ENCODE measurements at places on chromosomes 2 and 18. TPM values are rescaled to one million over a fixed set of nuclear protein-coding genes. Genes with fewer than 3 reads are reported as not detected.

Gene ORC2
- 27.3 TPM for total RNA-seq

Gene HOXD13
- not detected for total RNA-seq

Gene HJURP
- total RNA-seq = 1.3 TPM

Gene CCDC150
- 1.2 TPM for total RNA-seq

DNA sequence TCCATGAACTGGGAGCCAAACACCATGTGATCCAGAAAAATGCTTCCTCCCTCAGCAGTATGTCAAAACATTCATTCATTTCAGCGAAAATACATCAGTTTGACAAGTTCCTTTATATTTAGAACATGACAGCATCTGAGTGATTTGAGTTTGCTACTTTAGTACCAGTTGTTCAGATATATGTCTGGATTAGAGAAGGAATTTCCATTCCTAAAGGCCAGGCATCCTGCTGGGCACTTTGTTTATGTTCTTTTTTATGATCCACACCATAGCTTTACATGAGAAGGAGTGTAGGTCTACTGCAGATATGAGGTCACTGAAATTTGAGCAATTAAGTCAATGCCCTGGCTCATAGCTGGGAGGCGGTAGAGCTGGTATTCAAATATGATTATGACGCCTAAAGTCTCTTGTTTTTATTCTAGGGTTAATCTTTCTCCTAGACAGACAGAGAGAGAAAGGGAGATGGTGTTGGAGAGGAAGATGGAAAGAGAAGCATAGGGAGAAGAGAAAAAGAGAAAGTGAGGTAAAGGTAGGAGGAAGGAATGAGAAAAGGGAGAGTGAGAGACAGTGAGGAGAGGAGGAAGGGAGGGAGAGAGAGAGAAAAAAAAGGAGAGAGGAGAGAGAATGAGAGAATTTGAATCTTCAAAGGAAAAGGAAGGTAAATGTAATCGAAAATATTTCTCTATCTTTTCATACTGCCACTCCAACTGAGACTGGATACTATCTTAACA lies 839.5 kb upstream of the FANCL start:
- no peak for DNase-seq

Gene SERPINB11
- total RNA-seq = not detected

DNA sequence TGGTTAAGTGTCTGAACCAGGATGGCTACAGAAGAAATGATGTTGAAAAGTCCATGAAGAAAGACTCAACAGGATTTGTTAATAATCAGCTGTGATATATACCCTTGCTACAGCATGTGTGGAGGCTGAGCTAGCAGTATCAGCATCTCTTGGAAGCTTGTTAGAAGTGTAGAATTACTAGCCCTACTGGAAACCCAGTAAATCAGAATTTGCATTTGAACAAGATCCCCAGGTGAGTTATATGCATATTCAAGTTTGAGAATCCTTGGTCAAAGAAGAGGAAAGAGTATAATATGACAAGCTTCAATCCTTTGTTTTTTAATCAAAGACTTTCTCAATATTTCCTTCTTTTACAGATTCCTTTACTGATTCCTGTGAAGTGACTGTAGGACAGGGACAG lies 109.0 kb upstream of the KCNJ3 start:
- no peak for DNase-seq

Gene B3GNT7
- total RNA-seq = 20.4 TPM

DNA sequence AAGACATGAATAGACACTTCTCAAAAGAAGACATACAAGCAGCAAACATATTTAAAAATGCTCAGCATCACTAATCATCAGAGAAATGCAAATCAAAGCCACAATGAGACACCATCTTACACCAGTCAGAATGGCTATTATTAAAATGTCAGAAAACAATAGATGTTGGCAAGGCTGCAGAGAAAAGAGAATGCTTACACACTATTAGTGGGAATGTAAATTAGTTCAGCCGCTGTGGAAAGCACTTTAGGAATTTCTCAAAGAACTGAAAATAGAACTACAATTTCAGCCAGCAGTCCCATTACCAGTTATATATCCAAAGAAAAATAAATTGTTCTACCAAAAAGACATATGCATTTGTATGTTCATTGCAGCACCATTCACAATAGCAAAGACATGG lies 61.7 kb downstream of the STRADB start:
- no peak for DNase-seq

DNA sequence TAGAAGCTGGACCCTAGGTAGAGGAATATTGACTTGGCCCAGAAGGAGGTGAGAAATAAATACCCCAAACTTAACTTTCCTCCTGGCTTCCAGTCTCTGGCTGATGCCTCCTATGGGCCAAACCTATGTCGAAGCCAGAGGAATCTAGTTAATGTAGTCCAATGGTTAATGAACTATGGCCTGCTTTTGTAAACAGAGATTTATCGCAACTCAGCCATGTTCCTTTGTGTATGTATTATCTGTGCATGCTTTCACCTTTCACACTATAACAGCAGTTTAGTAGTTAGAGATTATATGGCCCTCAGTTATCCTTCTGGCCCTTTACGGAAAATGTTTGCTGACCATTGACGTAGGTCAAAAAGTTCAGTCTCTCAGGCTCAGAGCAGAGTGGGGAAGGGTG lies 67.3 kb upstream of the BARD1 start:
- DNase-seq = no peak

- DNase-seq = no peak
Measured at GRCh38 chr2:179263015-179263414, 1.6 kb downstream of the SESTD1 start.

Gene CYP27A1
- 6.9 TPM for total RNA-seq

DNA sequence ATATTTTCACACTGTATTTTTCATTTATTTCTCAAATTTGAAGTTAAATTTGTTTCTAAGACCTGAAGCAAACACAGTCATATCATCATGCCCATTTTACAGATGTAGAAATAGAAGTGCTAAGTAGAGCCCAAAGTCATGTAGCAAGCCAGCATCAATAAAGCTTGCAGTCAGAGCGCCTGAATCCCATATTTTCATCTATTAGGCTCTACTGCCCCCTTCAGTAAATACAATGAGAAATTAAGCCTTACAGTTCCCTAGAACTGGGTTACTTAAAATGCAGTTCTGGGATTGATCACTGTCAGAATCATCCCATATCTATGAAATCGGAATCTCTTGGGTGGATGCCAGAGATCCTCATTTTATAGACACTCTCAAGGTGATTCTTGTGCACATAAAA lies 419.9 kb downstream of the TGIF1 start:
- no peak for DNase-seq

DNA sequence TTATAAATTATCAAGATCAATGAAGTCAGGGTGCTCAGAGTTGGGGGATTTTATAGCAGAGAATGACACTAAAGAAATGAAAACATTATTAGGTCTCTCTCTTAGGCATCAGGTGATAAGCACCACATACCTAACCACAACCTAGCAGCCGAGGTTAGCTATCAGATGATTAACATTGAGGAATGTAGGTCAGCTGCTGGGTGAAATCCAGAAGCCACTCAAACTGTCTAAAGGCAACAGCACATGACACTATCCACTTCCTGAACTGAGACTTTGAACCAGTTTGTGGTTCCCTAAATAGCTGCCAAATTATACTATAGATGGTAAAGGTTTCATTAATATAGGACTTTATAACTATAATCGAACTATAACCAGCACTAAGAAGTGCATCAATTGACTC lies 4.7 kb downstream of the EPG5 start:
- no peak for DNase-seq

DNA sequence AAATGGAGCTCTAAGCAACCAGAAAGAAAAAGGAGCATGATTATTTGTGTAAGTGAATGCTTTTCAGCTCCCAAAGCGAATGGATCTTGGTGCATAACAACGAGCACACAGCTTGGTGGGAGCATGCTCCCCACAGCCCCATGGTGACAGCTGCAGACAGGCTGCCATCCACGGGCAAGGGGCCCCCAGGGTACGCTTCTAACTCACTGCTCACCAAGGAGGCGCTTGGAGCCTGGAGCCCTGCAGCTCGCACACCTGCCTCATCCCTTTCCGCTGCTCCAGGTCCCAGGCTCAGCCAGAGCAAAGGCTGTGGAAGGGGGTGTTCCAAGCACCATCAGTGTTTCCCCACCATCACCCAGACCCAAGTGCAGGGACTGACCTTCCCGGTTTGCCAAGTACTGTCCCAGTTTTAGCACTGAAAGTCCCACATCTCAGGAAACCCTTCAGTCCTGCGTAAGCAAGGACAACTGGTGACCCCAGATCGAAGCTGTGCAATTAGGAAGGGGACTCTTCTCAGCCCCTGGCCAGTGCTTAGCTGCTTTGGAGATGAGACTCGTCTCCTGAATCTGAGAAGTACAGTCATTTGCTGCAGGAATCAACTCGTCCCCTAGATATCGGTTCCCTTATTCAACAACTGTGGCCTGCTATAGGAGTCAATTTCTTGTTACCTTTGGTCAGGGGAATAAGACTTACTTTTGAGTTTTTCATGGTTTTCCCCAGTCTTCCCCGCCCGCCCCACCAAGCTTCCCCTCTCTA lies 50.0 kb upstream of the ATG16L1 start:
- no peak for DNase-seq

- peak; percentile 81 for DNase-seq
Measured at GRCh38 chr18:48488388-48488850, 50.4 kb upstream of the CTIF start.

DNA sequence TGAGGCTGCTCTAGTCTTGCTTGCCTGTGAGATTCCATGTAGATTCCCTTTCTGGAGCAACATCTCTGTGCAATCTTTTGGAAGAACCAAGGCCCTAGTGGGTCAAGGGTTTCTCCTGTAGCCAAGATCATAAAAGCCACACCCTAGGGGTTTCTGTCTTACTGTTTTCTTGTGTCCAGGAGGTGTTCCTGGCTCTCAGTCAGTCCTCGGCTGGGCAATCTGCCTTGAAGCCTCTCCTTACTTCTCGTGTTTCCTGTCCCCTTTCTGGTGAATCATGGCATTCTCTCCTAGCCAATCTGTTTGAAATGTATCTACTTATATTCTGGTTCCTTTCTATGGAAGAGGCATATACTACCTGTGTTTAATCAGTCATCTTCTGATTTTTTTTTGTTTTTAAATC lies 484.8 kb upstream of the UBE2E3 start:
- DNase-seq = no peak

Gene DYTN
- total RNA-seq = not detected

Gene KLHL29
- 1.5 TPM for total RNA-seq

- DNase-seq = no peak
Measured at GRCh38 chr18:3044931-3045698, 32.2 kb upstream of the LPIN2 start.

DNA sequence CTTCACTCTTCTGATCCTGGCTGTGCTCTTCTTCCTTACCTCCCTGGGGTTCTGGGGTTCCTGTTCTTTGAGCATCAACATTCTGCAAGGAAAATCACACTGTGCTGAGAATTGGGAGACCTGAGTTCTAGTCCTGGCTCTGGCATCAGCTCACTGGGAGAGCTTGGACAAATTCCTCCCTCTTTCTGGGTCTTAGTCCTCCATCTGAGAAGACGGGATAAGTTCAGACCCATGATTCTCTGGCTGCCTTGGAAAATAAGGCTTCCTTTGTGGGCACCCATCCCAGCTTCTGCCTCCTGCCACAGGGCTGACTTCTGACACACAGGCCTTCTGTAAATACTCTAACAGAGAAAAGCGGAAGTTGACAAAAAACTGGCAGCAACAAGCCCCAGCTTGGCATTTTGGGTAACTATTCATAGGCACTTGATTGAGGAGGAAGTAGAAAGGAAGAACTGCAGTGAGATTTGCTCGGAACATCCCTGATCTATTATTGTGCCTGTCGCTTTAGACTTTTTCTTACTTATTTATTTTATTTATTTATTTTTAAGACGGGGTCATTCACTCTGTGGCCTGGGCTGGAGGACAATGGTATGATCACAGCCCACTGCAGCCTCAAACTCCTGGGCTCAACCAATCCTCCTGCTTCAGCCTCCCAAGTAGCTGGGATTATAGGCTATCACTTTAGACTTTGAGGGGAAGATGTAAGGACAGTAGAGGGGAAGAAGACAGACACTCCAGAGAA lies 7.9 kb downstream of the PCBP1 start:
- DNase-seq = peak; percentile 70

DNA sequence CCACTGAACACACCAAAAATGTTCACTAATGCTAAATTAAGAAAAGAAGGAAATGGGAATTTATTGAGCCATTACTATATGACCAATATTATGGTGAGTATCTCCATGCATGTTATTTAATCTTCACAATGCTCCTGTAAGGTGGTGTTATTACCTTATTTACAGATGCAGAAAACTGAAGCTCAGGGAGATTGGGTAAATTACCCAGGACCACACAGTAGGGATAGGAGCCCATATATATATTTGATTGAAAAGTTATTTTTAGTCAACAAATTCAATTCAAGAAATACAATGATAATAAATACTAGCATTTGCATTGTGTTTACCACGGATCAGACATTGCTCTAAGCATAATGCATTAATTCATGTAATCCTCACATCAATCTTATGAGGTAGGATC lies 202.2 kb upstream of the FBXO11 start:
- no peak for DNase-seq

- no peak for DNase-seq
Measured at GRCh38 chr2:99430614-99431291, 59.1 kb downstream of the REV1 start.

DNA sequence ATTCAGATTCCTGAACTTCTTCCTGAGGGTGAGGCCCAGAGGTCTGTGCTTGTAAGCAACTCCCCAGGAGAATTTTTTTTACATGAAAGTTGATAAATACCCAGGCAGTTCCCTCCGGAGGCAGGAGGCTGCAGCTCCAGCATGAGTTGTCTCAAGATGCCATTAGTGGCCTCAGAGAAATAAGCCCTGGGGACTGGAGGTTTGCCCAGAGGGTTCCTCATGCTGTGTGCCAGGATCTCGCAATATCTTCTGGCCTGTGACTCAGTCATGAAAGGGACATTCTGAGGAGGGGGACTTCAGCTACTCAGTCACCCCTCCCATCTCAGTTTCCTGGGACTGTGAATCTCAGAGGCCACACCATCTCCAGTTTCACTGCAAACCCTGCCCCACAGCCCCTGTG lies 49.9 kb downstream of the LYPD1 start:
- no peak for DNase-seq

GRCh38 chr2:127695491-127696472 lies 5.5 kb upstream of the SFT2D3 start:
- DNase-seq = peak; percentile 75

- no peak for DNase-seq
Measured at GRCh38 chr2:127293386-127293747, 577 bp downstream of the ERCC3 start.

DNA sequence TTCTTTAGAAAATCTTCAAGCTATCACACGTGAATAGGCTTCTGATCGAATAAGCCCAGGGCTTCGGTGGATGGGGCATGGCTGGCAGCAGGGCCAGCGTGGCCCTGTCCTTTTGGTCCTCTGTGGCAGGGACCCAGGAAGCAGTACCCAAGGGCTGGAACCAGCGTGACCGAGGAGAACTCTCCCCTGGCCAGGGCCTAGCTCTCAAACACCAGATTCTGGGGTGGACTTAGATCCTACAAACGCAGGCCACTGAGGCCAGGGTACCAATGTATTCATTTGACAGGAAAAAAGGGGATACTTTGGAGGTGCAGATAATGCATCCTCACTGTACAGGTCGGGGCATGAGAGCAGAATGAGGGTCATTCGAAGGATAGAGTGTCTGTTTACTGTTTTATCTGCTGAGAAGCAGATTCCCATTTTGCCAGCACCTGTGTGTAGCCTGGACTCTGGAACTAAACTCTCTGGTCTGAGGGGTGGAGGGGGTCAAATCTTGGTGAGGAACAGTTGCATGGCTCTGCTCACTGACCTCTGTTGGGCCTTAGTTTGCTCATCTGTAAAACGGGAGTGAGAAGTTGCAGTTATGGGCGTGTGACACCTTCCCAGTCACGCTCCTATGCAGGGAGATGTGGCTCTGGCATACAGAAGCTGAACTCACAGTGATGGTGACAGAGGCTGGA lies 51.4 kb downstream of the SH3BP4 start:
- DNase-seq = no peak

- no peak for DNase-seq
Measured at GRCh38 chr2:98726205-98726604, 4.7 kb downstream of the MGAT4A start.

- no peak for DNase-seq
Measured at GRCh38 chr18:79921984-79922965, 29.2 kb downstream of the SLC66A2 start.
